ENCODE measurements at places on chromosomes 4 and X.
A peak's percentile ranks its signal among the peaks of the same experiment; 100 is the strongest.

DNA sequence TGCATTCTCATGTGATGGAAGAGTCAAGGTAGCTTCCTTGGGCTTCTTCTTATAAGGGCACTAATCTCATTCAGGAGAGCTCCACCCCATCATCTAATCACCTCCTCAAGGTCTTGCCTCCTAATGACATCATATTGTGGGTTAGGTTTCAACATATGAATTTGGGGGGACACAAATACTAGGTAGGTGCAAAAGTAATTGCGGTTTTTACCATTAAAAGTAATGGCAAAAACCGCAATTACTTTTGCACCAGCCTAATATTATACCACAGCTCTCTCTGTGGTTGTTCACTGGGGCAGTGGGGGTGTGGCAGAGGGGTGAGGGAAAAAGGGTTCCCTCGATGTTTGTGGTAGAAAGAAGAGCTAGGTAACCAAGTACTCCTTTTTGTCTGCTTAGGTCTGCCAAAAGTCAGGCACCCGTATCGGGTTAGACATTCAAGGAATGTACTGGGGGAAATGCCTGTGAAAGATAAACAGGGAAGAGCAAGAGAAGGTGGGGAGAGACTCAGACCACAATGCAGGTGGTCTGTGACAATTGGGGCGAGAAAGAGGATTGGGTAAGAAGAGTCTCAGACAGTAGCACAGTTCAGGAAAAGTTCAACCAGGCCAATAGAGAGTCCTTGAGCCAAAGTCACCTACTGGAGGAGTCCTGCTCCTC, 78.9 kb upstream of the MTM1 start:
- no peak for DNase-seq

DNA sequence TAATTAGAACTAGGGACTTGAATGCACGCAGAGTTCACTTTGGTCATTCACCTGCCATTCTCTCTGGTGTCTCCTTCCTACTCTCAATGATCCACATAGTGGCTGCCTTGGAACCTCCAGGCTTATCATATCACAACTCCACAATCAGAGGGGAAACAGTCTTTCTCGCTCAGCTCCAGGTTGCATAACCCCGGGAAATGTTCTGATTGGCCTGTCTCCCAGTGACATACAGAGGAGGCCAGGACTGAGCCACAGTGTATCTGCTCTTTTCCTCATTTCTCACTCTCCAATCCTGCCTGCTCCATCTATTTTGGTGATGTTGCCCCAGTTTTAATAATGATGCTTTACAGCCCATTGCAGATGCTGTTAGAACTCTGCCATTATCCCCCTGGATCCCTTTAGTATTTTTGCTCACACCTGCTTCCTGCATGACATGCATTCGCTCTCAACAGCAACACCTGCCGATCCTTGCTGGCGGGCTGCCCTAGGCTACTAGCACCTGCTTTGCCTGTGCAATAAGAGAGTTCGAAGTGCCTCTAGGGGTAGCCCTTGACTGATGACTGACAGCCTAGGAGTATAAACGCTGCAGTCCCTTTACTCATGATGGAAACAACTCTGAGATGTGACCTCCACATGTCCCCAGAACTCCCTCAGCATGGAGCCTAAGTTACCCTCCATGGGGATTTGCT, 211.3 kb upstream of the RPS6KA3 start:
- no peak for DNase-seq

GRCh38 chrX:19699151-19699550, 183.8 kb upstream of the MAP3K15 start:
- no peak for DNase-seq

- DNase-seq, result no peak
Observed at GRCh38 chr4:81599742-81600380, 128.2 kb upstream of the RASGEF1B start.

DNA sequence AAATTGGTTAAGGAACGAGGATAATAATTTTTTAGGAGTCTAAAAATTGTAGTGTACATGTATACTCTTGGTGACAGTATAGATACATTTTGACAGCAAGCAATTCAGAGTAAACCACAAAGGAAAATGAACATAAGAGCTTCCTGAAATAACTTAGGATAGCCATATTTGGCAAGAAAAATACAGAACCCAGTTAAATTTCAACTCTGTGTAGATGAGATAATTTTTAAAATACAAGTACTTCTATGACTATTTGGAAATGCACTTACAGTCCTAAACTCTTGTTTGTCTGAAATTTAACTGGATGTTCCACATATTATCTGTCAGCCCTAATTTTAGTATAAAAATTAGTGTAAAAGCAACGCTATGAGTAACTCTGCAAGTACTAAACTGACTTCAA, 124.4 kb upstream of the PCDH18 start:
- DNase-seq, result no peak

- DNase-seq, result no peak
Observed at GRCh38 chr4:20351360-20352162, 99.9 kb downstream of the SLIT2 start.

GRCh38 chr4:80070880-80071603, 2.0 kb downstream of the ANTXR2 start:
- DNase-seq, result peak; percentile 13

- DNase-seq, result no peak
Observed at GRCh38 chrX:13763489-13763888, 28.9 kb downstream of the OFD1 start.

DNA sequence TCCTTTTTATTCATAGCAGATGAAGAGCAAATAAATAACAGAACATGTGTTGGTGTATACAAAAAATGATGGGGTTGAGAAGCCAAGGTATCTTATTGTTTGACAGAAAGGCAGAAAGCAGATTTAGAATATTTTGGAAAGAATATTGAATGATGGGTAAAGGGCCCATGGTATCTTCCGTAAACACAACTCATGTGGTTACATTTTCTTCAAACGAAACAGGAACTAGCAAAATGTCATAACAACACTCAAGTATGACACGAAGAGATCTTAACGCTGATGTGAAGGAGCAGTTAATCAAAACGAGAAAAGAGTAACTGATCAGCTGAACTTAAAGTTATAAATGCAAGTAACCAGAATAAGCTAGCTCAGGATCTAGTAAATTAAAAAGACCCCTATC, 195.7 kb upstream of the GK2 start:
- no peak for DNase-seq

DNA sequence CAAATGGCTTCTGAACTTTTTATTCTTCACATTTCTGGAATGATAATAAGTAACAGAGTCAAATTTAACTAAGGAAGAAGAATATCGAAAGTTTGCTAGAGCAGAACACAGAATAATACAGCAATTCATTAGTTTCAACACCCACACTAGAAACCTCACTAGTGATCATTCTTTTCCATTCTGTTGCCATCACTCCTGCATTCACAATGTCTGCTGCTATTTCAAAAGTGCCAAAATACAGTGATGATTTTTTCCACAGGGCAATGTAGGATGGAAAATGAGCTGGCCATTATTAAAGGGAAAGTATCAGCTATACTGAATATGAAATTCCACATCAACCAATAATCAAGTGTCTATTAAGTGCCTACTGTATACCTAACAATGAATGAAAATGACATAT, 186.7 kb downstream of the USP46 start:
- DNase-seq, result no peak

GRCh38 chrX:142238536-142238935, 33.4 kb upstream of the MAGEC2 start:
- no peak for DNase-seq

DNA sequence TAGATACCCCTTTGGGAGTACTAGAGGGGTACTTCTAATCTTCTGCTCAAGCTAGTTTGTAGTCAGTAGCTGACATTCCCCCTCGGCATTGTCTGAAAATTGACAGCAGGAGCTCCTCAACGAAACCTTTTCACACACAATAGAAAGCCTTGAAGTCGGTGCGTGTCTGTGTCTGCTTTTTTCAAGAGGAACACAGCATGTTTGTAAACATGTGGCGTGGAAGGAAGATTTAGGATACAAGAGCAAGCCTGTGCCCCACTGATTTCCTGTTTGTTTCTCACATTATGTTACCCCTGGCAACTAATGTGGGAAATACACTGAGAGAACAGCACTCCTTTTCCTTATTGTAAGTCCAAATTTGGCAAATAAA, 252.6 kb downstream of the ANKRD50 start:
- DNase-seq, result peak; percentile 59

GRCh38 chrX:148517176-148517575, 16.8 kb downstream of the AFF2 start:
- DNase-seq, result no peak

DNA sequence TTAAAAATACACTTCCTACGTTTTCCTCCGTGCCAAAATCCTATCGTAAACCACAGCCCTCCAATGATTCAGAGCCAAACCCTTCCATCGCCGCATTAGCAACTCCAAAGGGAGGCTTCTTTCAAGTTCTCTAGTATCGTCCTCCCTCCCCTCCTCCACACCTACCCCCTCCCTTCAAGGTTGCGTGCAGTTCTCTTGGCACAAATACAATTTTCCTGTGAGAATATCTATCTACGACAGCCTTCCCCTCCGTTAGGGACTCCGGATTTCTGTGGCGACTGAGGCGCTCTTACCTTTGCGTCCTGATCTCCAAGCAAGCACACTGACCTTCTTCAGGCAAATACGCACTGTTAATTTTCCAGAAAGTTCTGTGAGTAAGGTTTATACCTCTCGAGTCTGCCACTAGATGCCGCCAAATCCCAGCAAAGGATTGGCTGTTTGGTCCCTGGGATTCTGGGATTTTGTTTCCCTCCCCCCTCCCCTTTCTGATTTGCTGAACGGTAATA, 1.2 kb upstream of the MORF4L2 start:
- peak; percentile 79 for DNase-seq

GRCh38 chr4:120622601-120623000, 299.9 kb downstream of the PRDM5 start:
- no peak for DNase-seq

DNA sequence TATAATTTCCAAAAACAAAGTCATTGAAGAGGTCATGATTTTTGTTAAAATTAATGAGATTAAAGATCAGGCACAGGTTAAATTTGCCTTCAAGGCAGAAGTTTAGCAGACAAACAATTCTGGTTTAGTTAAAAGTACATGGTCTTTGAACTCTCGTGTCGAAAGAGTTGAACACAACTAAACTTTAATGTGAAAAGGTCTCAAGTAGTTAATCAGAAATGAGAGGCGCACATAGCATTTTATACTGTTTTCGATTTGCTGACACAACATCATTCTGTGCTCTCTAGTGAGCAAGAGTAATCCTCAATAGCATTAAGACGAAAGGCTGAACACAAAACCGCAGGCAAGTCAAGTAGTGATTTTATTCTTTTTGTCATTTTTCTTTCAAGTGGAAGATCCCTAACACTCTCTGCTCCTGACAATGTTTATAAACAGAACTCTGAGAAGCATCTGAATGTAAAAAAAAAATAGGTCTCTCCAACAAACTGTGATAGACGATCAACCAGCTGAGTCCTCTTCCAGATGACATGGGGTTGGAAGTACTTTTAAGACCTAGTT, 49.8 kb downstream of the SH3RF1 start:
- no peak for DNase-seq

DNA sequence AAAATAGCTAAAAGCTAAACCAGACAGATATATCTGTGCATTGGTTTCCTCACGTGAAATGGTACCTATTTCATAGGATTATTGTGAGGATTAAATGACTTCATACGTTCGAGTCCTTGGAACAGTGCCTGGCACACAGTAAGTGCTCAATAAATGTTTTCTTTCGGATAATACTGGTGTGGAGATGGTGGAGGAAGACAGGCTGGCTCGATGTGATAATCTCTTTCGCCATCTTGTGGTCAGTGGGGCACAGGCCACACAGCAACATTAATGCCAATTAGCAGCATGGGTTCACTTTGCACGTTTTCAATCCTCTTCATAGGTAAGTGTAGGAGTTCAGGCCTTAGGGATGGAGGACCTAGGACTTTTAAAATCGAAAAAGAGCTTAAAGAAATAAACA, 9.3 kb downstream of the PAGE4 start:
- DNase-seq, result peak; percentile 12

GRCh38 chr4:41212616-41213203, 1.6 kb downstream of the APBB2 start:
- DNase-seq, result peak; percentile 86

DNA sequence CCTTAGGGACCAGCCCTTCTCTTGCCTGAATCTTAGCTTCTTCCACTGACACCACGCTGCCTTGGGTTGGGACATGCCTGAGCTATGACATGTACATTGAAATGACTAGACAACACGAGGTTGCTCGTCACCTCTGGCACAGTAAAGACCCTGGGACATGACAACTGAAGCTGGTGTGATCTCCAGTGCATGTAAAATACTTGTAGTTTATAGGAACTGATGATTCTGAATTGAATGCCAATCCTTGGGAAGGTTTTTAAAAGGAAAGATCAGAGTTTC, 100.7 kb upstream of the PGRMC2 start:
- DNase-seq, result no peak
